ENCODE measurements at places on chromosomes 1 and 21.

- no peak for DNase-seq
These were observed 5.8 kb downstream of the FAM43B start for GRCh38 chr1:20558191-20558590.

DNA sequence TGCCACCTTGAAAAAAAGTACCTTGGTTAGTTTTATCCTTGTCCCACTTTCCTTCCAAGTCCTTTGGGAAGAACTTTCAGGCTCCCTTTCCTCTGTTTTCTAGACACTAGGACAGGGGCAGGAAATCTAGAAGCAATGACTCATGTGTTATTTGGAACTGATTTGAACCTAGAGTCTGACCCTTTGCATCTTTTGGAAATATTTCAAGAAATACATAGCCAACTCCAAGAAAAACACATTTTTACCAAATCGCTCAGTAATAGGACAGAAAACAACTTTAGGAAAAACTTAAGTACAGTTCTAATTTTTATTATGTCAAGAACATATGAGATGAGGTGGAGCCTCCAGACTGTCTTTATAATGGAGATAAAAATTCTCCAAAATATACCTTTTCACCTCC is 292.4 kb downstream of the PTBP2 start:
- DNase-seq: no peak

DNA sequence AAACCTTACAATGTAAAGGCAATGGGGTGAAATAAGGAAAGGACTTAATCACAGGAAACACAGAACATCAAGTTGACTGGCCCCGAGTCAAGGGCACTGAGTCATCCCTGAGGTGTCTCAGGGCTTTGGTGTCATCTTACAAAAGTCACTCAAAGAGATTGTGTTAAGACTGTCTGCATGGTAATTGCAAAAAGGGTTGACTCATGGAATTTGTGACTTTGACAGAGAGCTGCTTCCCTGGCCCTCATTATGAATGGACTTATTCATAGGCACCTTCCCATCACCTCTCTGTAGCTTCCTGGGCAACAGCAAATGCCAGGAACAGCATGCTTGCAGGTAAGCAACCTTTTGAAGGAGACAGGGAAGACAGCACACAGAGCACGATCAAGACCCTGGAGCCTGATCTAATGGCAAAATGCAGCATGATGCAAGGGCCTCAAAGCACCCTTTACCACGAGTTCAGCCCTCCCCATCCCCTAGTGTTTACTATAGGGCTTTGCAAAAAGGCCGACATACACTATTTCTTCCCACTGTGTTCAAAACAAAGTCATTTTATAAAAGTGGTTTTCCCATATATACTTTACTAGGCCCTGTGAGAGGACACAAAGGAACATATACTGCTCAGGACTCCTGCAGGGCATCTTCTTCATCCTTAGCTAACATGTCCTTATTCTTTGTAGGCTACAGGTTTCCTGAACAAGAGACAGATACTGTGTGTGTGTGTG is 17.1 kb downstream of the ZP4 start:
- DNase-seq: no peak

DNA sequence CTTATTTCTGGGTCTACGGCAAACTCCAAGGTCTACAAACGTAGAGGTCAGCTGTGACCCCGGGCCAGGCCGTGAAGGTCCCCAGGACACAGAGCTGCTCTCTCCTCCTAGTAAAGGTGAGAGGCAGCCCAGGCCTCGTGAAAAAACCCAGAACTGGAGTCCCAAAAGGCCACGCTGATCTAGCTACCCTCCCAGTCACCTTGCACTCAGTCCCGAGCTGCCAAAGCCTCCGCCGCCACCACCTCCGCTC is 125 bp downstream of the ATP5PF start:
- DNase-seq: no peak

DNA sequence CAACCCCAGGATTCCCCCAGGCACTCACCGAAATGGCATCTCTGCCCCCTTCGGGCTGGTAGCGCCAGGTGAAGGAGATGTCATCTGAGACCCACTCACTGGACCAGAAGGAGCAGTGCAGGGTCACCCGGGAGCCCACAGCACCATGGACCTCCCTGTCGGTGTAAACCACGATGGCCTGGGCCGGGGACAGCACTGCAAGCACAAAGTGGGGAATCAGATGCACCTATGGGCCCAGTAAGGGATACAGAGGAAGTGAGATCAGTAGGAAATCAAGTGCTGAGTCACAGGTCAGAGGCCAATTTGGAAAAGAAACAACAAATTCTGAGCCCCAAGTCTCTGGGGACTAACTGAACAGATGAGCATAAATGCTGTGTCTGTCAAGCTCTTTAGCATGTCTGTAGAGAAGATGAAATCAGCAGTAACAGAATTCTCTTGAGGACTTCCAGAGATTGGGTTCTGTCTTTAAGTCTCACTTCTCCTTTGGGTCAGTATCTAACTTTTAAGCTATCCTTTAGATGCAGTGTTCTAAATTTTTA is 2.5 kb downstream of the MPZ start:
- DNase-seq: no peak

- no peak for DNase-seq
These were observed 172.7 kb upstream of the ZP4 start for GRCh38 chr1:238063454-238063853.

GRCh38 chr1:233424779-233425178 is 97.3 kb downstream of the MAP3K21 start:
- DNase-seq: no peak

GRCh38 chr1:246632281-246633168 is 66.3 kb downstream of the CNST start:
- DNase-seq: no peak

Measured in C1 segment of cervical spinal cord (tissue), 14 donors.